ENCODE measurements at places on chromosomes 3 and 15. TPM values are rescaled to one million over a fixed set of nuclear protein-coding genes. Genes with fewer than 3 reads are reported as not detected.

DNA sequence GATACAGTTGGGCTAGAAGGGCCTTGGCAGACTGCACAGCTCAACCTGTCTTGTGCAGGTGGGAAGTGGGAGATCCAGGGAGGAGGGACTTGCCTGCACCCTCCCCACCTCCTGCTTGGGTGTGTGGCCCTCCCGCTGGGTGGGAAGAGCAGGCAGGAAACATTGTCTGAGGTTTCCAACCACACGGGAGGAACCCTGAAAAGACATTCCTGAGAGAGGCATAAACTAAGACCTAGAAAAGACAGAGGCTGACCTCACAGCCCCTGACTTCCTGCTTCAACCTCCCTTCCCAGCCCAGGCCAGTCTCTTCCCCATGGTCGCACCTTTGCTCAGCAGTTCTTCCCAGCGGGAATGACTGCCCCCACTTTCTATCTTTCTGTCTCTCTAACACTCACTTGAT, 46.3 kb upstream of the INSYN1 start:
- DNase-seq: no peak

DNA sequence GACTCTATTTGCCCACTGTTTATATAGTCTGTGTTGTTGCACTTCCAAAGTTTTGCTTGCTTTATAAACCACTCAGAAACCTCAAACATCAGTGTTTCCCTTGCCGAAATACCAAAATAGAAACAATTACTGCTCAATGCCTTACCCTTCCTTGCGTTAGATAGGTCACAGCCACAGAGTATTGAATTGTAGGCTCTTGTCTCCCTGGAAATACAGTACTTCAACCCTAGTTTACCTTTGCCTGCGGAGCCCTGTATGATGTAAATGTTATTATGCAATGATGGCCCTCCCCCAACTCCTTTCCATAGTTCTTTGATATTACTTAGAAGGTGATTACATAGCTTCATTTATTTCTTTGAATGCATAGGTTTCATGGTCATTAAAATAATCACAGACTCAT, 44.2 kb downstream of the SOX2 start:
- no peak for DNase-seq

GRCh38 chr3:167843481-167843880, 108.0 kb downstream of the SERPINI1 start:
- DNase-seq: no peak

DNA sequence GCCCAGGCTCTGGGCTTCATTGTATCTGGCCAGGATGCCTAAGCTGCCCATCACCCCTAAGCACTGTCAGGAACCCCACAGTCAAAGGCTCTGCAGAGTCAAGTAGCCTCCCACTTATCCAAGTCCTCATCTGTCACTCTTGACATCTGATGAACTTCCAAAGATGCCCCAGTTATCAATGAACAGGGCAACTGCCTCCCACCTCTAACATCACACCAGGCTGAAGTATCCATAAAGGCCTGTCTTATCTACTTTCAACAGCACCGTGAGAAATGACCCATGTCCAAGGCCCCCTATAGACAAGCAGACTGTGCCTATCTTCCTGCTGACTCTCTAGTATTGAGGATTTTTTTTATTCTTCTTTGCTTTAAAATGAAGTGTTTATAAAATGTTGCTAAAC, 56.4 kb downstream of the TRIM69 start:
- no peak for DNase-seq

GRCh38 chr3:62090519-62090918, 282.8 kb downstream of the FEZF2 start:
- no peak for DNase-seq

- no peak for DNase-seq
These were observed 33.6 kb downstream of the ABTB1 start for GRCh38 chr3:127706312-127706711.

DNA sequence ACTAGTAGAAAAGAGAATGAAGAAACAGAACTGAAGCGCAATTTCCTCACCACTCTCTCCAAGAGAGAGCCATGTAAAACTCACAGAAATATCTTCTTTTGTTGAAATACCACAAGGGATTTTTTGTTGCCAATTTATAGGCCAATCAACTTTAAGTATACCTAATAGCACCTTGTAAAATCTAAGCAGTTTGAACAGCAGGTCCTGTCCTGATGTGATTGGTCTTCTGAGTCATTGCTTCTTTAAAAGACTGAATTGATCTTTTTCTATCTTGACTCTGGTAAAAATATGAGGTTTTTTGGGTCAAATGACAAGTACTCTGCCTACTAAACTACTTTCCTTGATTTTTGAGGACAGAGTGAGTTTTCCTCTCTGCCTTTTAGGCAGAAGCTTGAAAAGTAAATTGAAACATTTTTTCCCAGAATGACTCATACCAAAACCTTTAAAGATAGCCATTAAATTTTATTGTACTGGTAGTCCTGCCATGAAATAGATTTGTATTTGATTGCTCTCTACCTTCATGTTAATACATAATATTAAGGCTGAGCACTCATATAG, 343.9 kb upstream of the CBLB start:
- DNase-seq: no peak

- no peak for DNase-seq
These were observed 133.6 kb downstream of the CD47 start for GRCh38 chr3:107956991-107957900.

DNA sequence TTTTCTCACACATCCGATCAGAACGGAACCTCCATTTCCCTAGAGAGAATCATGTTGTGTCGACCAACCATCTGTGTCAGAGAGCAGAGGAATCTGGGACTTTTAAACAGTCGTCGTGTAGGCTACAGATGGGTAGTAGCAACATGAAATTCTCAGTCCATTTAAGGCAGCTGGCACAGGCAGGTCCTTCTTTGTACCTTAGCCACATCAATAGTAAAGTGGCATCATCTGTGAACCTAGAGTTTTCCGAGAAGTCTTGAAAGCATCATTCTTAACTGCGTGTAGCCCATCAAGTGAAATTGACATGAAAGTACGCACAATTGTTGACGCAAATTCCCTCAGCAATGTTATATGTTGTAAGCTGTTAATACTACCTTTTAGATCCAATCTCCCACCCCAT, 114.5 kb upstream of the GRM7 start:
- DNase-seq: no peak

GRCh38 chr3:67920969-67921368, 266.6 kb upstream of the SUCLG2 start:
- DNase-seq: no peak

DNA sequence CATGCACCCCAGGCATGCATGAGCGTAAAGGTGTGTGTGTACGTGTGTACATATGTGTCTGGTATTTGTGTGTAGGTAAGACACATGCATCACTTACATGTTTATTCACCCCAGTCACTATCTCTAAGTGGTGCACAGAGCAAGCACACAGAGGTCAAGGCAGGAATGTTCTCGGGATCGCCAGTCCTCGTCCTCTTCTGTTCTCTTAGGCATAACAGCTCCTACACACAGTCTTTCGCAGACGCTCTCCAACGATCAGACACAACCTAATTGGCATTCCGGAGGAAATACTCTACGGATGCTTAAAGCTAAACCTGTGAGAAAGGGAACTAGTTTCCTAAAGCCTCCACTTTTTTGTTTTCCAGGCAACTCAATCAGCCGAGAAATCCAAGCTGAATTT, 95.9 kb downstream of the ADAMTS17 start:
- DNase-seq: no peak

- no peak for DNase-seq
These were observed 56.8 kb downstream of the CERS3 start for GRCh38 chr15:100471933-100472332.

- no peak for DNase-seq
These were observed 90.1 kb downstream of the NEK10 start for GRCh38 chr3:27279123-27279522.

GRCh38 chr3:66239513-66240123, 18.8 kb downstream of the SLC25A26 start:
- DNase-seq: no peak

DNA sequence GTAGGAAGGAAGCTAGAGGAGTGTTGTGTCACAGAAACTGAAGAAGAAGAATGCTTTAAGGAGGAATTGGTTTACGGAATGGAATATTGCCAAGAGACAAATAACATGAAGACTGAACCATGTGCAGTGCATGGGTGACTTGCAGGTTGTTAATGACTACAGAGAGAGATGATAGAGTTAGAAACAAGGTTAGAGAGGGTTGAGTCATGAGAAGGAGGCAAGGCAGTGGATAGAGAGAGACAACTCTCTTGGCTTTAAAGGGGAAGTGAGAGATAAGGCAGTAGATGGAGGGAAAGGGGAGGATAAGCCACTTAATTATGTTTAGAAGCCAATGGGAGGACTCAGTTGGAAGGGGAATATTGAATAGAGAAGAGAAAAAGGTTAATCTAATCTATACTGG, 119.3 kb upstream of the CCNL1 start:
- DNase-seq: no peak

- DNase-seq: no peak
These were observed 331.0 kb upstream of the RASGRP1 start for GRCh38 chr15:38895326-38896255.

DNA sequence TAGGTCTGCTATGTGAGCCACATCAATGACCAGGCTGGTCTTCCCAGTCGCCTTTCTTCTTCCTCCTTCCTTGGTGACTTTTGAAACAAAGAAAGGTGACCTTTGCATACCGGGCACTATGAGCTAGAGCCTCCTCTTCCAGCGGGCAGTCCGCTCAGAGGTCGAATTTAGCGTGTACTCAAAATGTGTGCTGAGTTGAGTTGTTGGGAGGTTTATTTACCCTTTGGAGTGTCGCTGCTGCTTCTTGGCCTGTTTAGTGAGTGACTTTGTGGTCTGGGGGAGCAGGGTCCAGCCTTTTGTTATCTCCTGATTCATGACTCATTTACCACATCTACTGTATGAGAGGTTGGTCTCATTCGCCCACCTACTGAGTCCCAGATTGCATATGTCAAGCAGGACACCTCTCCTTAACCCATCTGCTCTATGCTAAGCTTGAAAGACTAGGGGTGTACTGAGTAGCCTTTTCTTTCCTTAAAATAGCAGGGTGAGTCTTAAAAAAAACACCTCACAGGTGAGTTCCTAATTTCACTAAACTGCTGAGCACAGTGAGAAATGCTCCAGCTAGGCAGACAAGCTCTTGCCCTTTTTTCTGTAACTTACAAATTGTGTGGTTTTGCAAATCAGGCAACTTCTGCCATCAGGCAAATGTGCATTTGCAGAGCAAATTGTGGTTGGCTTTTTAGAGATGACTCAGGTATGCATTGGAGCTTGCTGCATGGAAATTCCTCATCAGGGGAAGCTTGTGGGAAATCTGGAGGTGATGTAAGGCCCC, 3.2 kb upstream of the SIAH2 start:
- DNase-seq: no peak

GRCh38 chr3:194197396-194197960, 61.5 kb downstream of the HES1 start:
- DNase-seq: no peak

GRCh38 chr3:39362812-39363211, 20.4 kb upstream of the SLC25A38 start:
- no peak for DNase-seq

DNA sequence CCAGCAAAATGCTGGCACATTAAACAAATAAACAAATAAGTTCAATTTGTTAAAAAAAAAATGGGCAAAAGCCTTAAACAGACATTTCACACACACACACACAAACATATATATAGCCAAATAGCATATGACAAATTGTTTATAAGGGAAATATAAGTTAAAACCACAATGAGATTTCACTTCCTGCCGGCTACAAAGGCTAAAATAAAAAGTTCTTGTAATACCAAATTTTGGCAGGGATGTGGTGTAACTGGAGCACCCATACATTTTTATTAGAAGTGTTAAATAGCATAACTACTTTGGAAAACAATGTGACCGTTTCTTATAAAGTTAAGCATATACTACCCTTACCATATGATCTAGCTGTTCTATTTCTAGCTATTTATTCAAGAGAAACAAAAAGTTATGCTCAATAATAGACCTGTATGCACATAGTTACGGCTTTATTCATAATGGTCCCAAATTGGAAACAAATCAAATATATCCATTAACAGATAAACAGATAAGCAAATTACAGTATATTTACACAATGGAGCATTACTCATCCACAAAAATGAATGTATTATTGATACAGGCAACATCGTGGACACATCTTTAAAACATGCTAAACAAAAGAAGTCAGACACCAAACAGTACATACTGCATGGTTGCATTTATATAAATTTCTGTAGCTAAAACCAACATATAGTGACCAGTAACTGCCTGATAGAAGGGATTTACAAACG, 93.9 kb downstream of the EOMES start:
- no peak for DNase-seq

GRCh38 chr3:40267937-40268724, 41.4 kb upstream of the EIF1B start:
- no peak for DNase-seq

Gene SLC28A2
- not detected for total RNA-seq

Gene HIGD2B
- 0.16 TPM for total RNA-seq

Gene KLHL40
- total RNA-seq: not detected

Gene CXCR6
- 10.7 TPM for total RNA-seq

Gene RARB
- total RNA-seq: not detected

Gene TMCO5A
- total RNA-seq: not detected

Gene C3orf33
- 1.7 TPM for total RNA-seq

Gene RHOV
- 0.80 TPM for total RNA-seq

Measured in activated T-helper 2 cell treated with anti-CD3 and anti-CD28 coated beads, Interferon-gamma antibody, Interleukin-2, Interleukin-4, amounts not matched to agents 10 μg/mL and 5 μg/mL and 100 μg/mL, durations not matched to agents 14 hours and 24 hours and 36 hours (primary cell).